ENCODE measurements at places on chromosomes 1 and 21. TPM values are rescaled to one million over a fixed set of nuclear protein-coding genes. Genes with fewer than 3 reads are reported as not detected.
A peak's percentile ranks its signal among the peaks of the same experiment; 100 is the strongest.

- no peak for DNase-seq
- no peaks in the 10 kb centered on the region for H3K27me3 ChIP-seq
- H3K27ac ChIP-seq: no peak overlapping the region
- no peaks in the 10 kb centered on the region for H3K4me1 ChIP-seq
- H3K36me3 ChIP-seq: no peaks in the 10 kb centered on the region
Observed at GRCh38 chr1:3326516-3327388, 127.7 kb upstream of the ARHGEF16 start.

DNA sequence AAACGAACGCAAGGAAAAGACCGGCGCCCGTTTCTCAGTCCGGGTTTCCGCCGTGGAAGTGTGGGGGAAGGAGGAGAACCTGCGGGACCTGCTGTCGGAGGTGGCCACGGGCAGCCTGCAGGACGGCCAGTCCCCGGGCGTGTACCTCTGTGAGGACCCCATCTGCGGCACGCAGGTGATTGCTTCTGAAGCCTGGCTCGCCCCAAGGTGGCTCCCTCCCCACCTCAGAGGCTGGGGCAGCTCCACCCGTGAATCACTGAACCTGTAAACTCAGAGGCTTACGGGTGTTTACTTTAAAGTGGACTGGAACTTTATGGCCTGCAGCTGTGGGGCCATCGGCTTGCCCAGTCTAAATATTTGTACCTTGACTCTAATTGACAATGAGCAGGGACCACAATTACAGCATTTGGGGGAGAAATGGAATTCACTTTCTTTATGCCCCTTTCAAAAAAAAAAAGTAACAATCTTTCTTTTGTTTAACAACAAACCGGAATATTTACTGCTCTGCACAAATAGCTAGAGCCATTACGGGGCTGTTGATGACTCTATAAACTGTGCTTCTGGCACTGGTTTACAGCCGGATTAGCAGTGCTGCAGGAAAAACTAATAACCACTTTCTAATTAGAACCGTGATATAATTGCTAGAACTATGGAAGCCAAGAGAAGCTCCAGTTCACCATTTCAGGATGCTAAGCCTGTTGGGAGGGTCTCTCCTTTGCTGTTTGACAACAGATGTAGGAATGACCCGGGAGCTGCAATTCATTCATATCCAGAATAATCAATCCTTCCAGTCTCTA lies 454.8 kb downstream of the KIF26B start:
- no peak for DNase-seq
- H3K27ac ChIP-seq: no peak overlapping the region
- H3K4me3 ChIP-seq: no peak overlapping the region
- no peaks in the 10 kb centered on the region for H3K36me3 ChIP-seq
- no peaks in the 10 kb centered on the region for H3K27me3 ChIP-seq

GRCh38 chr1:17935230-17935629 lies 172.4 kb upstream of the IGSF21 start:
- no peak overlapping the region for H3K4me3 ChIP-seq
- H3K36me3 ChIP-seq: no peaks in the 10 kb centered on the region
- no peaks in the 10 kb centered on the region for H3K4me1 ChIP-seq
- H3K27ac ChIP-seq: no peak overlapping the region
- H3K27me3 ChIP-seq: no peaks in the 10 kb centered on the region
- DNase-seq: no peak

GRCh38 chr1:13703128-13703513 lies 3.1 kb downstream of the PRDM2 start:
- peaks cover 17% of the 10 kb centered on the region for H3K36me3 ChIP-seq
- no peak for DNase-seq
- no peak overlapping the region for H3K4me3 ChIP-seq
- H3K4me1 ChIP-seq: peaks cover 57% of the 10 kb centered on the region
- H3K27ac ChIP-seq: peak overlapping the region; percentile 82

DNA sequence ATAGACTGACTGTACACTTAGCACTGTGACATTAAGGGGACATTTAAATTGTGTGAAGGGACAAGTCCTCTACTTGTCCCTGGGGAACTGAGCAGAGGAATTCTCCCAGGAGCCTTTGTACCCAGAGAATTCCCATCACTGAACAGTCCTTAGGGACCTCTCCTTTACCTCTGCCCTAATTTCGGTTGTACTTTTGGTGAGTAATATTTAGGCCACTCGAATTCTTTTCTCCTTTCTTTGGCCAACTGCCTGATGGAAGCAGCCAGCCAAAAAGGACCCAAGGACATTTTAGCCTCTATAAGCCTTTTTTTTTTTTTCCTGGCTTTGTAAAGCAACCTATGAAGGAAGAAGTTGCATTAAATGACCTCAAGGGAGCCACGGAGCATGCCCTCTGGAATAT lies 71.5 kb downstream of the NR5A2 start:
- H3K27ac ChIP-seq: no peak overlapping the region
- H3K27me3 ChIP-seq: no peaks in the 10 kb centered on the region
- no peaks in the 10 kb centered on the region for H3K36me3 ChIP-seq
- no peak overlapping the region for H3K4me3 ChIP-seq
- DNase-seq: no peak
- H3K4me1 ChIP-seq: no peaks in the 10 kb centered on the region

The LCE2A gene
- total RNA-seq: not detected

The USH2A gene
- total RNA-seq: not detected

GRCh38 chr1:24459551-24460266 lies 42.9 kb upstream of the RCAN3 start:
- H3K4me3 ChIP-seq: no peak overlapping the region
- no peak overlapping the region for H3K27ac ChIP-seq

- no peak overlapping the region for H3K4me3 ChIP-seq
- no peaks in the 10 kb centered on the region for H3K27me3 ChIP-seq
- H3K4me1 ChIP-seq: peaks cover 25% of the 10 kb centered on the region
- H3K36me3 ChIP-seq: peaks cover 28% of the 10 kb centered on the region
- no peak for DNase-seq
Observed at GRCh38 chr21:44884097-44884496, 10.6 kb upstream of the PTTG1IP start.

The SLC25A44 gene
- total RNA-seq: 27.5 TPM

- H3K27me3 ChIP-seq: peaks cover 42% of the 10 kb centered on the region
- H3K4me1 ChIP-seq: peaks cover 2% of the 10 kb centered on the region
- H3K4me3 ChIP-seq: no peak overlapping the region
- H3K27ac ChIP-seq: no peak overlapping the region
Observed at GRCh38 chr1:119874186-119874585, 22.1 kb downstream of the ADAM30 start.

The LCE1D gene
- not detected for total RNA-seq

- H3K4me3 ChIP-seq: no peak overlapping the region
- H3K36me3 ChIP-seq: no peaks in the 10 kb centered on the region
- no peak for DNase-seq
- no peak overlapping the region for H3K27ac ChIP-seq
- no peaks in the 10 kb centered on the region for H3K4me1 ChIP-seq
Observed at GRCh38 chr1:166066107-166066506, 100.7 kb downstream of the FAM78B start.

- no peak overlapping the region for H3K4me3 ChIP-seq
- H3K27me3 ChIP-seq: peaks cover 23% of the 10 kb centered on the region
- no peaks in the 10 kb centered on the region for H3K36me3 ChIP-seq
Observed at GRCh38 chr1:61585714-61586113, 139.2 kb downstream of the TM2D1 start.

The FHAD1 gene
- total RNA-seq: not detected

- peaks cover 90% of the 10 kb centered on the region for H3K27me3 ChIP-seq
- H3K4me1 ChIP-seq: peaks cover 16% of the 10 kb centered on the region
- peaks cover 4% of the 10 kb centered on the region for H3K36me3 ChIP-seq
- H3K4me3 ChIP-seq: no peak overlapping the region
- no peak overlapping the region for H3K27ac ChIP-seq
- no peak for DNase-seq
Observed at GRCh38 chr1:90835661-90836344, 118.7 kb upstream of the BARHL2 start.

GRCh38 chr1:82405333-82405732 lies 604.6 kb downstream of the ADGRL2 start:
- no peak overlapping the region for H3K4me3 ChIP-seq
- H3K27me3 ChIP-seq: no peaks in the 10 kb centered on the region
- no peak for DNase-seq
- H3K36me3 ChIP-seq: no peaks in the 10 kb centered on the region
- H3K27ac ChIP-seq: no peak overlapping the region

DNA sequence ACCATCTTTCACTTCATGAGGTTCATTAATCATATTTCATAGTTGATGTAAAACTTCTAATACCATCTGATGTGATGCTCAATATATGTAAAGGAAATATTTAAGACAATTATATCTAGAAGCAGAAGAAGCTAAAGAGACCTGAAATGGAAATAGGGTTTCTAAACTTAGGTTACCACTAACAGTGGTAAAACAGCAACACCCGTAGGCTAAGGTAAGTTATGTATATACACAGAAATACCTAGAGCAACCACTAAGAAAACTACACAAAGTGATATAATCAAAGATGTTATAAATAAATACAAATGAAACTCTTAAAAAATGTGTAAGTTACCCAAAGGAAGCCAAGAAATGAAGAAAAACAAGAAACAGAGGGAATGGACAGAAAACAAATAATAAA lies 61.1 kb upstream of the TNFSF4 start:
- H3K27ac ChIP-seq: no peak overlapping the region
- H3K4me3 ChIP-seq: no peak overlapping the region
- H3K27me3 ChIP-seq: peaks cover 1% of the 10 kb centered on the region

DNA sequence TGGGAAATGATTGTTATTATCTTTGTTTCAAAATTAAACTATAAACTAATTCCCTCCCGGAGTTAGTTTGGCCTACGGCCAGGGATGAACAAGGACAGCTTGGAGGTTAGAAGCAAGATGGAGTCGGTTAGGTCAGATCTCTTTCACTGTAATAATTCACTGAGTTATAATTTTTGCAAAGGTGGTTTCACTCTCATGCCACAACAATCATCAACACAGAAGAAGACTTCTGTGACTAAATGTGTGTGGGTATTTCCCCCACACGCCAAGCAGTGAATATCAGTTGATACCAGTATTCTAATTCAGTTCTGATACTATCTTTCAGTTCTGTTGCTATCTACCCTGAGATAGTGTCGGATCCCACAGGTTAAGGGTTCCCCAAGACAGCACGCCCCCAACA lies 215.1 kb downstream of the S1PR1 start:
- no peaks in the 10 kb centered on the region for H3K36me3 ChIP-seq
- H3K27ac ChIP-seq: no peak overlapping the region
- peaks cover 8% of the 10 kb centered on the region for H3K27me3 ChIP-seq
- H3K4me1 ChIP-seq: peaks cover 33% of the 10 kb centered on the region

DNA sequence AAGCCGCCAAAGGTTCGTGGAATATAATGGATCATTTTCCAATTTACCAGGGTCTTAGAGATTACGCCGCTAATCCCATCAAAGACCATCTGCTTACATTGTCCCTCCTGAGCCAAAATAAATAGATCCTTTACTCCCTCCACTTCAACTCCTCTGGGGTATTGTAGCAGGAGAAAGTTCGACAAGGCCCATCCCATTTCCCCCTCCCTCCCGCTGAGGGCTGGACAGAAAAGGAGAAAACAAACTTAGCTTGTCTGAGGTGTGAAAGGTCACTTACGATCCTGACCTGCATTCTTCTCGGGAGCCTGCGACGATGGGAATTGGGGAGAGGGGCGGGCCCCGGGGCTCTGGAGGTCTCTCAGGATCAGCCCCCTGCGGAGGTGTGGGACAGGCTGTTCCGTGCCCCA lies 60.8 kb downstream of the MEF2D start:
- no peak for DNase-seq
- peaks cover 89% of the 10 kb centered on the region for H3K27me3 ChIP-seq
- peaks cover 31% of the 10 kb centered on the region for H3K4me1 ChIP-seq
- H3K27ac ChIP-seq: no peak overlapping the region

DNA sequence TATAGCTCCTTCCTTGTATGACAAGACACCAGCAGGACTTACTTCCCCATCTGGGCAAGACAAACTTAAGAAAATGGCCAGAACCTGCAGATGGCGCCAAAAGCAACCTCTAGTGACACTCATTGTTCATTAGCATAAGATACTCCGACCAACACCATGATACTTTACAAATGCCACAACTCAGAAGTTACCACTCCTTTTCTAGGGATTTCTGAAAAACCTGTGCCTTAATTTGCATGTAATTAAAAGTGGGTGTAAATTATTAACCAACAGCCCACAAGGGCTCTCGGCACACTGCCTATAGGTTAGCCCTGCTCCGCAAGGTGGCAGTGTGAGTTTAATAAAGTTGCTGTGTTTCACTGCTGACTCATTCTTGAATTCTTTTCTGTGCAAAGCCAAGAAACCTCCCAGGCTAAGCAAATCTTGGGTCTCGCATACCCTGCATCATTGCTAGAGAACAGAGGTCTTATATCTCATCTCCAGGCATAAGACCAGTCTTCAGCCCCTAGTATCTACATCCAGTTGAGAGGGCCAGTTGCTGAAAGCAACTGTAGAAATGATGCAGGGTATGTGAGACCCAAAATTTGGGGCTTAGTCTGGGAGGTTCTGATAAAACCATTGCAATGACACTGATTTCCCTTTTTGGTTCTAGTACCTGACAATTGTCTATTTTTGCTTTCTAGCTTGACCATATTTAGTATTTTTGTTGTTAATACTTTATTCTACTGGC lies 86.4 kb downstream of the FAF1 start:
- DNase-seq: peak; percentile 71
- H3K27ac ChIP-seq: no peak overlapping the region

DNA sequence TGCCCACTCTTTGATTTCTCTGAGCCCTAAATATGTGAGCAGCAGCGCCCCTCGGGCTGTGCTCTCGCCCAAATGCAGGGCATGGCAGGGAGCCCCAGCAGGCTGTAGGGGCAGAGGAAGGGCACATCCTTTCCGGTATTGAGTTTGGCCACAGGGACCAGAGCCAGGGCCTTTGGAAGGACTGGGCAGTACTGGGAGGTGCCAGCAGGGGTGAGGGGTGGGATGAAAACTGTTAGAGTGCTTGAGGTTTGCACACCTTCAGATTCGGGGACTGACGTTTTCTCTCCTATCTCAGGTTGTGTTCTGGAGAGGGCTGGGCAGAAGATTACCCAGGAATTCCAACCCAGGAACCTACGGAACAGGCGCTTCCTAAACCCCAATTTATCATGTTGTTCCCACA lies 2.2 kb upstream of the ATP1A2 start:
- H3K36me3 ChIP-seq: no peaks in the 10 kb centered on the region
- no peak for DNase-seq
- peaks cover 5% of the 10 kb centered on the region for H3K27me3 ChIP-seq

The PKLR gene
- not detected for total RNA-seq

DNA sequence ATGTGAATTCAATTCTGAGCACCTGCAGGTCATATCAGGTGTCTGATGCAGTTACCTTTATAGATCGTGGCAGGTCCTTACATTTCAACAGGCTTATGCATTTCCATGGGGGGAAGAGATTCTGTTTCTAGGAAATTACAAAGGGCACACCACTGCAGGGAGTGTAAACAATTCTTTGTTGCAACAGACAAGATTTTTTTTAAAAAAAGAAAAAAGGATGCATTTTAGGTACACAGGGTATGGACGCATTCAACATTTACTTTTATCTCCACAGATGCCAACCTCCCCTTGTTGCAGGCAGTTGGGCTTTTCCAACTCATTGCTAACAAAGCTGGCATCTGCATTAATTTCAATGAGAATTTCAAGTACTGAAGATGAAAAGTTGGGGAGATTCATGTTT lies 13.5 kb upstream of the TEKT2 start:
- H3K27me3 ChIP-seq: no peaks in the 10 kb centered on the region
- H3K4me1 ChIP-seq: no peaks in the 10 kb centered on the region
- DNase-seq: no peak
- H3K27ac ChIP-seq: no peak overlapping the region
